Fibroblast of the aortic adventitia (primary cell): ENCODE measurements at places on chromosomes 13 and 19. TPM values are rescaled to one million over a fixed set of nuclear protein-coding genes. Genes with fewer than 3 reads are reported as not detected.

RNF17 gene
- total RNA-seq, result not detected in 2 replicates

LILRB4 gene
- total RNA-seq, result not detected in 2 replicates

BCAM gene
- 5.9 and 24.2 TPM in 2 replicates for total RNA-seq

PDE4C gene
- total RNA-seq, result not detected in 2 replicates

LGALS7B gene
- total RNA-seq, result not detected in 2 replicates

RYR1 gene
- total RNA-seq, result under 0.01 TPM in 1 of 2 replicates, not detected in the other
